NCI-H1417 treated with DMSO at 0.1 percent for 48 hours (cell line): ENCODE measurements at places on chromosomes 2 and 18.

- no peak for DNase-seq
Measured at GRCh38 chr2:68721482-68722101, 13.0 kb upstream of the ARHGAP25 start.

- DNase-seq = no peak
Measured at GRCh38 chr2:32683520-32684086, 55.8 kb downstream of the TTC27 start.

DNA sequence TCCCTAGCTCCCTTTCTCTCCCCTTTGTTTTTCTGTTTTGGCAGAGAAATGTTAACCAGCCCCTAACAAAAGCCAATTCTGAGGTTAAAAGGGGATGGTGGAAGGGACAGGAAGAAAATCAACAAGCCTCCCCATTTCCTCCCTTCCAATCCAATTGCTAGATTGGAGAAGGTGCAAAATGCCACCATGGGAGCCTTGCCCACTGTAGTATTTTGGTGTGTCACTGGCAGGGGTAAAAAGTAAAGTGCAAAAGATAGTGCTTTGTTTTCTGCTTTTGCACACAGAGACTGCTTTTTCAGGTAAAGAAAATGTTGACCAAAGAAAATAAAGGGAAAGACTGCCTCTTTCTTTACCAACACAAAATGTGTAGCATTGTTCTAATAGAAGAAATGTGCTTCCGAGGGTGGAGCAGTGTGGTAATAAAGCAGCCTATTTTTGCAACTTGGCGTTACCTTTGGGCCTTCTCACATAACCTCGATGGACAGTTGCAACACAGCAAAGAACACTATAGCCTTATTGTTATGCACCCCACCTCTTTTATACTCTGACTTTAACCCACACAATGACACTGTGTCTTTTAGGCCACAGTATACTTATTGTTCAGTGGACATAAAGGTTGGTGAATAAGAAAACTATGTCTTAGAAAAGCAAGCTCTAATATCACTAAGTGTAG is 861.8 kb downstream of the BCL11A start:
- DNase-seq = no peak

- DNase-seq = no peak
Measured at GRCh38 chr2:223989206-223989855, 32.1 kb downstream of the MRPL44 start.

DNA sequence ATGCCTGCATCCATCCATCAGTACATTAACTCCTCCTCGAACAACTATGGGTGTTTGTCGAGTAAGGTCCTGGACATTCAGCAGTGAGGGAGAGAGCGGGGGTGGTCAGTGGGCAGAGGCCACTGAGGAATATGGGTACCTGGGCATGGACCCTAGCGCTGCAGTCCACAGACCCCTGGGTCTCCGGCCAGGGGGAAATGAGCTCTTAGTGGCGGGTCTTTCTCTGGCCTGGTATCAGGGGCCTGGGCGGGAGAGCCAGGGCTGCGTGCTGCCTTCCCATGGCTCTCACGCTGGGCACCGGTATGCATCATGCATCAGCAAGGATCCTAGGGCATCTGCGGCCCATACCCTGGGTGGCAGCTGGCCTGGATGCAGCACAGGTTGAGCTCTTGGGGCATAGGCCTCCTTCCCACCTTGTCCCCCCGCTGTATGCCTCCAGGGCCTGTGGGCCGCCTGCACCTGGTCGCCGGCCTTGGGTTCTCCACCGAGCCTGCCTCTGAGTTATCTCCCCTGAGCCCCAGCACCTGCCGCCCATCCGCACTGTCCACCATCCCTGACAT is 1.3 kb upstream of the MOCOS start:
- DNase-seq = no peak

- DNase-seq = no peak
Measured at GRCh38 chr2:144645083-144645778, 125.3 kb upstream of the ZEB2 start.

DNA sequence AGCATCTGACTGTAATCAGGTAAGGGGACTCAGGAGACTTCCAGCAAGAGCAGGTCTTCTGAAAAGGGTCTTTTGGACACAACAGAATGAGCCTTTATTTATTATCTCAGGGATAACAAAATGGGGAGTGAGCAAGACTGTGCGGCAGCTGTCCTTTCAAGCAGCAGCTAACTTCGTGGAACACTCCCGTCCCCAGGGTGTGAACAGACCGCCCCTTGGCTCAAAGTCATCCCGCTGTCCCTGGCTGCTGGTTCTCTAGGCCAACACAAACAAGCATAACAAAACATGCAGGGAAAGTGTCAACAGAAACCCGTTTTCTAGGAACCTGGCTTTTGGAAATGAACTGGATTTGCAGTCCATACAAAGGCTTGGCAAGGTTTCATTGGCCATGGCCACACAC is 787.9 kb upstream of the FANCL start:
- DNase-seq = no peak

- no peak for DNase-seq
Measured at GRCh38 chr2:203734276-203734983, 28.0 kb downstream of the CD28 start.

DNA sequence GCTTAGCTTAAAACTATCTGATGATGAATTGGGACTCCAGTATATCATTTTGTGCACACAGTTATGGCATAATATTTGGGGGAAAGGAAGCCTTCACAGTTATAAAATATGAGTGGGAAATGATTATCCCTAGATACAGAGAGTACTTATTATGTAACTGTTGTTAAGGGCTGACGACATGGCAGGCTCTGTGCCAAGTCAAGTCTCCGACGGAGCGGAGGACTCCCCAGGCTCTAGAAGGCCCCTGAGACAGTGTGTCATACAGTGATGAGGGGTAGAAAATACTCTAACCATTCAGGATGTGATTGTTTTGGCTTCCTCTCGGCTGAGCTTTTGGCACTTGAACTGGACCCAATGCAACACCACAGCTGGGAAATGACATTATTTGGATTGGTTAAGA is 211.8 kb downstream of the SLC8A1 start:
- DNase-seq = no peak

DNA sequence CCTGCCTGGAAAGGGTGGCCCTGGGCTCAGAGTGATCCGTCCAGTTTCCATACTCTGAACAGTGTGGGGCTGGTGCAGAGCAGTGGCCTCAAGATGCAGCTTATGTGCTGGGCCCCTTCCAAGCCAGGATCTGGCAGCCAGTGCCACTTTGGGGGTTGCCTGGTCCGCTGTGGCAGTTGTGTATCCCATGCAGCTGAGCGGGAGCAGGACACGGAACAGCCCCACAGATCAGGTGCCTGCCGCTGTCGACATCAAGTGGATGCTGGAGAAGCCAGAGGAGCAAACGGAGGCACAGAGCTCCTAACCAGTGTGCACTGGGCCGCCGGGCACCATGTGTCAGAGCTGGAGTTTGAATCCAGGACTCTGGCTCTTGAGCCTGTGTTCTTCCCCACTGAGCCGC is 112.0 kb downstream of the CABLES1 start:
- no peak for DNase-seq

DNA sequence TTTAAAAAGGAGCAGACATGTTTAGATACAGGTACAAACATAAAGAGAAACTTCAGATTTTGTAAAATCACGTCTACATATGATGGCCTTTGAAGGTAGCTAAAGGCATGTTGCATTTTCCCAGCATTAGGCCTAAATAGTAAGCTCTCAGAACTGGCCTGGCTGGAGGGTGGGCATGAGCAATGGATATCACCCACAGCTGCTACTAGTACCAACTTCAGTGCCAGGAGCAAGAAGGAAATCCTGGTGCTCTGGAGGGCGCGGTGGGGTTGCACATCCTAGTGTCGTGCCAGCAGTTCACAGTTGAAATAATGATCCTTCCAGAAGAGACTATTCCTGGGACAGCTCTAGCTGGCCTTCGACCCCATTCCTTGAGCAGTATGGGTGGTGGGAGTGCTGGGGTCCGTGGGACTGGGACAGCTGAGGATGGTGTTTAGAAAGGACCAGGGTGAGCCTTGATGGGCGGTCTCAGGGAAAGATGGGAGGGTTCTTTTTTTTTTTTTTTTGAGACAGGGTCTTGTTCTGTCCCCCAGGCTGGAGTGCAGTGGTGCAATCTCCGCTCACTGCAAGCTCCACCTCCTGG is 4.9 kb downstream of the DES start:
- no peak for DNase-seq

GRCh38 chr2:231069379-231070054 is 12.8 kb downstream of the PSMD1 start:
- DNase-seq = no peak

- no peak for DNase-seq
Measured at GRCh38 chr2:84846041-84846663, 34.7 kb downstream of the TRABD2A start.

- DNase-seq = no peak
Measured at GRCh38 chr2:38277245-38278116, 99.6 kb downstream of the ATL2 start.

DNA sequence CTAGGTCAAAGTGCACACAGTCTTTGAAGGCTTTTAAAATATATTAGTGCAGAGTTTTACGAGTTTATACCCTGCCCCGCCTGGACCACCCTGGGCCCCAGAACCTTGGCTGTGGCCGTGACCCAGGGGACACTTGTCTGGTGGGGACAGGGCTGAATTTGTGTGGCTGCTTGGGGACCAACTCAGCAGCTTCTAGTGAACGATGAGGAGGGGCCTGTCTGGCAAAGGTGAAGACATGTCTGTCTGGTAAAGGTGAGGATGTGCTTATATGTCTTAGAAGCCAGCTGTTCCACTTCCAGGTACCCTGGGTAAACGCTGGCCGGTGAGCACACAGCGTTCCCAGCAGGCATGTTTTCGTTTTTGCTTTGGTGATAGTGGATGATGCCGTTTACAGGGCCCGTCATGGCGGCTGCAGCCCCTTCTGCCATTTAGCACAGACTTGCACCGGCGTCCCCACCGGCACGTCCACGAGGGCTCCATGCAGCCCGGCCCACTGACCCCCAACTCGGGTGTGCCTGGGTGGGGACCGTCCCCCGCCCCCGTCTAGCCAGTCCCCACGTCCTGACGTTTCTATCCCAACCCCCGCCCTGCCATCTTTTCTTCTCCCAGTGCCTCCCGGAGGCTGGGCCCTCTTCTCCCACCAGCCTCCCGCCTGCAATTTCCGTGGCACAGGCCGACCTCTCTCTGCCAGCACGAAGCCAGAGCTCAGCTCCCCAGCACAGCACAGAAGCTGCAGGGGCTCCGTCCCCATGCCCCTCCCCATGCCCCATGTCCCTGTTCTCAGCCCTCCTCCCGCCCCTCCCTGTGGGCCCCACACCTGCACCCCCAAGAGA is 67.8 kb downstream of the SLC66A2 start:
- no peak for DNase-seq

DNA sequence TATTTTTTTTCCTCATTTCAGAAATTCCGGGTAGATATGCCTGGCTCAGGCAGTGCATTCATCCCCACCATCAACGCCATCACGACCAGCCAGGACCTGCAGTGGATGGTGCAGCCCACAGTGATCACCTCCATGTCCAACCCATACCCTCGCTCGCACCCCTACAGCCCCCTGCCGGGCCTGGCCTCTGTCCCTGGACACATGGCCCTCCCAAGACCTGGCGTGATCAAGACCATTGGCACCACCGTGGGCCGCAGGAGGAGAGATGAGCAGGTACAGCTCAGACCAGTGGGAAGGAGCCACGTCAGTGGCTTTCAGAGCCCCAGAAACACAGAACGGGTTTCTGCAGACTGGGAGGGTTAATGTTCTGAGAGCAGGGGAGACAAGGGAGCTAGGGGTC is 11.4 kb downstream of the FOSL2 start:
- no peak for DNase-seq

DNA sequence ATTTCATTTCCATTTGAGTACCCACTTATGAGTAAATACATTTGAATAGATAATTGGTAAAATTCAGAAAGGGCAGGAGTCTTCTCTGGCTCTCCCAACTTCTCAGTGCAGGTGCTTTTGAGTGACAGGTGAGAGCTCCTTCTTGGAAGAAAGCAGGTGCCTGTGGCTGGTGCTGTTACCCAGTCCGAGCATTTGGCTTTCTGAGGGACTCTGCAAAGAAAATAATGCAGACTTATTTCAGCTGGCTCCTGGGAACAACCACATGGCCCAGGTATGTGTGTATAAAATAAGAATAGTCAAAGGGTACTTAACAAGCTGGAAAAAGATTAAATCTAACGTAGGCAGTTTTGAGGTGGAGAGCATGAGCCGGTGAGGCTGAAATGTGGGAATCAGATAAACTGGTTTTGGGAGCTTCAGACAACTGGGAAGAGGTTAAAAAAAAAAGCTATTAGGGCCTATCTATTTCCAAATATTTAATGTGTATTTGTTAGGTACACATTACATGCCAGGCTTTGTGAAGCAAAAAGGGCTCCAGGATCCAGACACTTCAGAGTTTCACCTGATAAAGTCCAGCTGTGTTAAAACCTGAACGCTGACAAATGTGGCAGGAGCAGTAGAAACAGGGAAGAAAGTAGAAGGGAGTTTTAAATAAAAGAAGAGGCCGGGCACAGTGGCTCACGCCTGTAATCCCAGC is 20.6 kb downstream of the ZNF236 start:
- no peak for DNase-seq

GRCh38 chr18:44654573-44654972 is 26.1 kb upstream of the SETBP1 start:
- no peak for DNase-seq

GRCh38 chr2:239788576-239789098 is 236.5 kb downstream of the NDUFA10 start:
- DNase-seq = no peak

- no peak for DNase-seq
Measured at GRCh38 chr2:29054430-29054829, 19.9 kb downstream of the PCARE start.

GRCh38 chr2:167134381-167135072 is 246.2 kb downstream of the XIRP2 start:
- no peak for DNase-seq

GRCh38 chr2:37084797-37085196 is 479 bp downstream of the GPATCH11 start:
- no peak for DNase-seq

DNA sequence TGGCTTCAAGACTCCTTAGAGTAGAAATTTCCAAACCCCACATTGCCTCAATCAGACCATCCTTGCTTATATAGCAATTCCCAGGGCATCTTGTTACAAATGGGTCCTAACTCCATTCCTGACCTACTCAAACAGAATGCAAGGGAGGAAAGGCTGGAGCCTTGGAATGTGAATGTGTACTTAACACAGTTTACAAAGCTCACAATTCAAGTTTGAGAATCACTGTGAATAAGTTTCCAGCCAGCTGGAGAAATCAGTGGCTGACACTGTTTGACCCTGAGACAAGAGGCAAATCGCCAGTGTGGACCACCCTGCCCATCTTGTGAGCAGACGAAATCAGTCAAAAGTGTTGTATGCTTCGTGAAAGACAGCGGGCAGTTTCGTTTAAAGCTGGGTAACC is 65.5 kb downstream of the SOWAHC start:
- no peak for DNase-seq

GRCh38 chr2:151845481-151845880 is 17.3 kb upstream of the ARL5A start:
- DNase-seq = no peak
